ENCODE measurements at places on chromosomes 16 and 17.

- DNase-seq, result no peak
These were observed 80.3 kb upstream of the GRIN2A start for GRCh38 chr16:10262377-10263132.

GRCh38 chr17:81422776-81423697 lies 27.8 kb downstream of the BAHCC1 start:
- peak; percentile 82 for DNase-seq

- no peak for DNase-seq
These were observed 377.7 kb upstream of the CDH11 start for GRCh38 chr16:65499566-65499965.

GRCh38 chr17:82892899-82893565 lies 53.2 kb upstream of the ZNF750 start:
- DNase-seq, result no peak

DNA sequence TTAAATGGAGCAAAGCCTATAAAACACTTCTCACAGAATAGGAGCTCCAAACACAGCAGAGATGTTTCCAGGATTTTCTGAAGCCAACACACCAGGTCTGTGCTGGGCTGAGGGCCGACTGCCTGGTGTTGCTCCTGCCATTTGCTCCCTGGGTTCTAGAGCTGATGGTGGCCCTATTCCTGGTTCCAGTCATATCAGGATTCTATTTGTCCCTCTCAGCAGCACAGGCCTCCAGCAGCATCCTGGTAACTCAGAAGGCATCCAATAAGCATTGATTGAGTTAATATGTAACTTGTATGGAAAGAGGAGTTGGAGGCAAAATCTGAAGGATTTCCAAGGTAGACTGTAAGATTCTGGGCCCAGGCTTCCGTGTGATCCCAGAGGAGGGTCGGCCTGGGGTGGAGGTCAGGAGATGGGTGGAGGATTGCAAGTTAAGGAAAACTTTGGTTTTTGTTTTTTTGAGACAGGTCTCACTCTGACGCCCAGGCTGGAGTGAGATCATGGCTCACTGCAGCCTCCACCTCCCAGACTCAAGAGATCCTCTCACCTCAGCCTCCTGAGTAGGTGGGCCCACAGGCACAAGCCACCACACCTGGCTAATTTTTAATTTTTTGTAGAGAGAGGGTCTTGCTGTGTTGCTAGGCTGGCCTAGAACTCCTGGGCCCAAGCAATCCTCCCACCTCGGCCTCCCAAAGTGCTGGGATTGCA lies 5.7 kb downstream of the NUPR1 start:
- no peak for DNase-seq

DNA sequence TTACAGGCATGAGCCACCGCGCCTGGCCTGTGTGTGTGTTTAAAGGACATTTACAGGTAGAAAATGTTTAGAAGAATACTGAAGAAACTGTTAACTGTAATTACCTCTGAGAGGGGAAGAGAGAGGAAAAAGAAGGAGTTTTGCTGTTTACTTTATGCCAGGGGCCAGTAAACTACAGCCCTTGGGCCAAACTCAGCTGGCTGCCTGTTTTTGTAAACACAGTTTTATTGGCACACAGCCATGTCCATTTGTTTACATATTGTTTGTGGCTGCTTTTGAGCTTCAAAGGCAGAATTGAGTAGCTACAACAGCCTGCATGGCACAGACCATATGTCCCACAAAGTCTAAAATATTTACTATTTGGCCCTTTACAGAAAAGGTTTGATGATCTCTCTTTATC lies 76.4 kb downstream of the GPR139 start:
- DNase-seq, result no peak

DNA sequence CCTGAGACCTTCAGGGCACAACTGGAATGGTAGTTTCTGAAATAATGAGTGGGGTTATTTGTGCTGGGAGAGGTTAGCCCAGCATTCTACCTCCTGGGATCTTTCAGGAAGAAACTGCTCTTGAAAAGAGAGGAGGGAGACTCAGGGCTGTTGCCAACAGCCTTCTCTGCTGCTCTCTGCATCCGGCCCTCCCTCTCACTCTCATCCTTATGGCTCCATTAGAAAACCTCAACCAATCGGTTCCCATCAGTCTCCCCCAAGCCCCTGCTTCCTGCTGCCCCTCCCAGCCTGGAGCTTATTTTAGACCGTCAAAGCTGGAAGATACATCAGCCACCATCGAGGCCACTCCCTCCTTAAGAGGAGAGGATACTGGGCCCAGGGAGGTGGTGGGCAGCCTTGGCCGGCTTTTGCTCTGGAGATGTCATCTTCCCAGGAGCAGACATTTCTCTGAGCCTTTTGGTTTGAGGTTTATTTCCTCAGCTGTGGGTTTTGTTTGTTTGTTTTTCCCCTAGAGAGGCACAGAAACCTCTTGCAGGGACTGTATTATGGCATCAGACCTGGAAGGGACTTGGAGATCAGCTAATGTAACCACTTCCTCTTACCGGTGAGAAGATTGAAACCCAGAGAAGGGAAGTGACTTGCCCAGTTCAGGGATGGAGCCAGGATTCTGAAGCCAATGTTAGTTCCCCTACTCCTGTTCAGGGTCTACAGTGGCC lies 2.7 kb downstream of the MPRIP start:
- DNase-seq, result no peak

- no peak for DNase-seq
These were observed 17.2 kb downstream of the USP7 start for GRCh38 chr16:8946544-8946943.
